Stimulated activated CD4-positive, alpha-beta T cell treated with anti-CD3 and anti-CD28 coated beads, TNF-alpha, amount 100 ng/mL, for 1 hour (primary cell): ENCODE measurements at places on chromosomes 6 and 20.

- DNase-seq = no peak
Observed at GRCh38 chr20:48186447-48186846, 401.2 kb upstream of the SULF2 start.

DNA sequence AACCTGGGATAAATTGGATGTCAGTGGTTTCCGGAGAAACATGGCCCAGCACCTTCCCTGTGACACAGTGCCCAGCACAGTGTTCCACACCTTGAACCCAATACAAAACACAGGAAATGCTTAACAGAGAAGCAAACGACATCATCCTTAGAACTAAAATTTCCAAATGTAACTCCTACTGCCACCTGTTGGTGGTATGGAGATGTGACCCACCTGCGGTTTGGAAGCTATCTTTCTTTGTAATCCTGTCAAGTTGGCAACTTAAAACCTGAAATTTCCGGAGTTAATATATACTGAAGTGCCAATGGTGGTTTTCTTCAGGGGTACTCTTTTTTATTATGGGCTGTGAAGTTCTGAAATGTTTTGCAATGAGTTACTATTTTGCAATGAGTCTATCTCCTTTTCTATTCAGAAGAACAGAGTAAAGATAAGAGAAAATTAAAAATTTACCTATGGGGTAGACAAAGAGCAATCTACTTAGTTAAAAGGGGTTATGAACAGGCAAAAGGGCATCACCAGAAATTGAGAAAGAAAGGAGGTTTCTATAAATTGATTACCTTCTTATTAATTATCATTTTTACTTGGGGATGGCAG is 658.8 kb downstream of the PTPRT start:
- no peak for DNase-seq

DNA sequence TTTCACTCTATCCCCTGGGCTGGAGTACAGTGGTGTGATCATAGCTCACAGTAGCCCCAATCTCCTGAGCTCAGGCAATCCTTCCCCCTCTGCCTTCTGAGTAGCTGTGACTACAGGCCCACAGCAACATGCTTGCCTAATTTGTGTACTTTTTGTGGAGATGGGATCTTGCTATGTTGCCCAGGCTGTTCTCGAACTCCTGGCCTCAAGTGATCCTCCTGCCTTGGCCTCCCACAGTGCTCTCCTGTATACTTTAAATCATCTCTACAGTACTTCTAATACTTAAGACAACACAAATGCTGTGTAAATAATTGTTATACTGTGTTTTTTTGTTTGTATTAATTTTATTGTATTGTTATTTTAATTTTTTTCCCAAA is 39.7 kb upstream of the FAM50B start:
- DNase-seq = no peak

DNA sequence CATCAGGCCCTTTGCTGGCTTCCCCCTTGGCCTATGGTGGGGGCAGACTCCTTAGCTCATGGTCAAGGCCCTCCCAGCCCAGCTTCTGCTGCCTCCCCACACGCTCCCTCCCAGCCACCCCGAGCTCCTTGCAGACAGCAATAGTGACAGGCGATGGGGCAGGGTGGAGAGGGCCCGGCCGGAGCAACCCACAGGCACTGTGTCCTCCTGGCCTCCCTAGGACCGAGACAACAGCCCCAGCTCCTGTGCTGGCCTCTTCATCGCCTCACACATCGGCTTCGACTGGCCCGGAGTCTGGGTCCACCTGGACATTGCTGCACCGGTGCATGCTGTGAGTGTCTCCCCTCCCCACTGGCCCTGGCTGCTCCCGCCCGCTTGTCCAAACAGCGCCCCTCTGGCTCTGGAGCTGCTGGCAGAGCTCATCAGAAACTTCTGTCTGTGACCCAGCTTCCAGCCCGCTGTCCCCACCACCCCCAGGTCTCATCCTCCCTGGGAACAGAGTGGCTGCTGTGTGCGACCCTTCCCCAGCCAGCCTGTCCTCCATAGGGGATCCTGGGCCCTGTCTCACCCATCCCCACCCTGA is 21.8 kb downstream of the NPEPL1 start:
- no peak for DNase-seq
